Amygdala (tissue), 56 donors: ENCODE measurements at places on chromosomes 1 and 21.

DNA sequence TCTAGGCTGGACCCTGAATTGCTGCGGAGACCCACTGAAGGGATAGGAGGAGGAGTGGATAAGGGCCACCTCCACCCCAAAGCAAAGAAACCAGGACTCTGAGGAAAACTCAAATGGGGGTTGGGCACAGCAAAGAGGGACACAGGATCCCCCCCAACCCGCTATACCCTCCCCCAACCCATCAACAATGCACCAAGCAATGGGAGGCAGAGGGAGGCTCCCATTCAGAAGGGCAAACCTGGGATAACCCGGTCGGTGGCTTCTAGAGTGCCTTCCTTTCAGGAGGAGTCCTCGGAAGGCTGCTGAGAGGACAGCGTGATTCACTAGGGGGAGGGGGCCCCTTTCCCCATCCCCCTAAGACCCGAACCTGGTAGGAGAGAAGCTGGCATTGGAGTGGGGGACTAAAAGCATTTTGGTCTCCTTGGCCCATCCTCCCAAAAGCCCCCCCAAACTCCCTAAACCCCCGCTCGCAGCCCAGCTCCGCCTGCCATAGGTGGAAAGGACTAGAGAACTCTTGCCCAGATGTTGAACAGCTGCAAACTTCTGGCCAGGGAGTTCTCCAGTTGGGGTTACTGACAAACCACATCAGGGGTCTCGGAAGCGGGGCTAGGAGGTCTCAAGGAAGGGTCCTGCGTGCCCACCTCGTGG lies 1.3 kb downstream of the MEF2D start:
- DNase-seq, result no peak

- no peak for DNase-seq
These were observed 104.5 kb downstream of the ASH1L start for GRCh38 chr1:155458111-155458510.

GRCh38 chr1:197618061-197618460 lies 157.2 kb downstream of the DENND1B start:
- no peak for DNase-seq

DNA sequence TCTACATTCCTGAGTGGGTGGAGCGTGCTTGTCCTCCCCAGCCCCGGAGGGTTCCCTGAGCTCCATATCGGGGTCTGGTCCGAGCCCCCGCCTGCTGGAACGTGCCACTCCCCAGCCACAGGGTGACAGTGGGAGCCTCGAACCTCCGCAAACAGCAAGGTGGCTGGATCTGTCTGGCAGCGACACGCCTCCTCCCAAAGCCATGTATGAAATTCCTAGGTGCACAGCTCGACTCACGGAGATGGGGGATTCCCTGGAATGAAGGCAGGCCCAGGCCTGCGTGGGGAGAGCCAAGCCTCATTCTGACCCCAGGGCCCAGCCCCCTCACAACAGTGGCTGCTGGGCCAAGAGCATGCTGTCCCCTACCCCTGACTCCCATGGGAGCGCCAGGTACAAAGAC lies 32.9 kb downstream of the TP73 start:
- DNase-seq, result no peak

GRCh38 chr1:193754151-193754550 lies 567.7 kb upstream of the B3GALT2 start:
- DNase-seq, result no peak

- DNase-seq, result peak; percentile 44
These were observed at the start of gene PTCH2 for GRCh38 chr1:44842862-44843655. Gene PTCH2, minus strand, starts transcription at chr1:44843253. Its CDS starts 321 bp downstream, at chr1:44842932.

- no peak for DNase-seq
These were observed 189.8 kb downstream of the CLIC6 start for GRCh38 chr21:34858559-34858958.

DNA sequence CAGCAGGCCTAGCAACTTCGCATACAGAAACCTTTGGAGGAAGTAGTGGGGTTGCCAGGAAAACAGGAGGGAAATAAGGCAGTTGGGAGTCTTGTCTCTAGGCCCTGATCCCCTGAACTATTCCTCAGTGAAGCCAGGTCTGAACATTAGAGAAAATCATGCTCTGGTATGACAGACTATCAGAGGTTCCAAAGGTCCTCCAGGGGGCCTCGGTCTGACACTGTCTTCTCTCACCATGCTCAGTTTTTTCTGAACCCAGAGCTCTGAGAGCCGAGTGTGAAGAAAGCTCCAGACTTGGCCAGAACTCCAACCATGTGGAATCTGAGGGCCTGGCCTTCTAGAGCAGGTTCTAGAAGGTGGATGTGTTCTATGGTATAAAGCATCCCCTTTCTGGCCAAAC lies 4.0 kb downstream of the TOMM40L start:
- no peak for DNase-seq

- no peak for DNase-seq
These were observed 56.3 kb upstream of the ADAMTS5 start for GRCh38 chr21:27023186-27023585.

DNA sequence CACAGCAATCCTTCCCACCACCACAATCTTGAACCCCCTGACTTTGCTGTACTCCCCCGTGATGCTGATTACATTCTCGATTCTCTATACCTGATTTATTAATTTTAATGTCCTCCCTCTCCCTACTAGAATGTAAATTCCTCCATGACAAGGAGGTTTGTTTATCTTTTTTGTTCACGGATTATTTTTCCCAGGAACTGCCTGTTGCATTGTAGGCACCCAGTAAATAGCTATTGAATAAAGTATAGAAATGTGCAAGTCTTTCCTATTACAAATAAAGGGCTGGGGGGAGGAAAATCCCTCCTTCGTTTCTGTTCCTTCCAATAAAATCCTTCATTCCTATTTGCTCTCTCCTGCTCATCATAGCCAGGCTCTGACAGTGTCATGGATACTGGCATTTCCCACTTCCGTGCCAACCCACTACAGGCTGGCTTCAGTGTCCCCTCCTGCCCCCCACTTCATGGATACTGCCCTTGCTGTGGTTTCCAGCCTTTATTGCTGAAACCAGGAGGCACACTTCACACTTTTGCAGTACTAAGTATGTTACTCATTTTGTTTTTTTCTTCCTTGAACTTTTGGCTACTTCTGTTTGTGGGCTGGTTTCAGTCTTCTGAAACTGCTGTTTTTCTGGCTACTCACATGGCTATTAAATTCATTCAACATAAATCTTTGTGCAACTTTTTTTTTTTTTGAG lies 7.5 kb downstream of the KIF1B start:
- DNase-seq, result no peak

GRCh38 chr1:24080131-24080530 lies 31.8 kb downstream of the MYOM3 start:
- no peak for DNase-seq

GRCh38 chr1:162892906-162893611 lies 32.1 kb upstream of the CCDC190 start:
- no peak for DNase-seq

GRCh38 chr1:162627662-162628296 lies 4.5 kb upstream of the DDR2 start:
- DNase-seq, result no peak

DNA sequence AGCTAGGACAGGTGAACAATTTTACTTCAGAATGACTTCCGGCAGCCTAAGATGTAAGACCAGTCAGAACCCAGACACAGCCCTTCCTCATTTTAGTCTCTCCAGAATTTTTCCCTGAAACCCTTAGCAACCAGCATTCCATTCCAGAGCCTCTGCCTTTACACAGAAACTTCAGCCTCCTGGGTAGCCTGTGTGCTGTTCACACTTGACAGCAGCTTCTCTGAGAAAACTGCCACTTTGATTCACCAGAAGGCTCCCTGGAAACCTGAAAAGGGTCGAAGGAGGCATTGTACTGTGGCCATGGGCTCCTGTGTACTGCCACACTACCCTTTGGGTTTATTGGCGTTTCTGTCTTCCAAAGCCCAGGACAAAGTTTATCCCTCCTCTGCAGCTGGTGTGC lies 17.4 kb downstream of the HYI start:
- DNase-seq, result no peak

DNA sequence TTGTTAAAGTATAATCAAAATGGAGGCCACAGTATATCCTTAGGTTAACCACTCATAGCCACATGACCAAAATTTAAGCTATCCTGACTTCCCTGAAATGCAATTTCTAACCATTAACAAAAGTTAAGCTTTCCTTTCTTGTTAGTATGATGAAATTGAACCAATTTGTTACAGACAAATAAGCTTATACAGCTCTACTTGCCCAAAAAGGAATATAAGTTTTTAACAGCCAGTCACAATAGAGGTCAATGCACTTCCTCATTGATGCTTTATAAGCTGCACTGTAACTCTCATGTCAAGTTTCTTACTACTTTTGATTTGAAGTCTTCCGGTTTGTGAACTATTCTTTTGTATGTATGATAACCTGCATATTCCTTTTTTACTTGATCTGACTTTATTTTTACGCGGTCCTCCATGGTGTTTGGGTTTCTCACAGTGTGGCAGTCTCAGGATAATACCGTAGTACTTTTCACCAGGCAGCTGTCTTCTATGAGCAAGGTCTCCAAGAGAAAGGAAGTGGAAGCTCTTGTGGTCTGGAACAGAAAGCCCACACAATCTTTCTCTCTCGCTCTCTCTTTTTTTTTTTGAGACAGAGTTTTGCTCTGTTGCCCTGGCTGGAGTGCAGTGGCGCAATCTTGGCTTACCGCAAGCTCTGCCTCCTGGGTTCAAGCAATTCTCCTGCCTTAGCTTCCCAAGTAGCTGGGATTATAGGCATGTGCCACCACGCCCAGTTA lies 331.6 kb downstream of the SRGAP2C start:
- DNase-seq, result no peak
